ENCODE measurements at places on chromosomes 3 and 15.

- no peak overlapping the region for H3K27ac ChIP-seq
- peaks cover 11% of the 10 kb centered on the region for H3K36me3 ChIP-seq
- DNase-seq, result no peak
Observed at GRCh38 chr3:43320288-43320687, 33.9 kb downstream of the SNRK start.

DNA sequence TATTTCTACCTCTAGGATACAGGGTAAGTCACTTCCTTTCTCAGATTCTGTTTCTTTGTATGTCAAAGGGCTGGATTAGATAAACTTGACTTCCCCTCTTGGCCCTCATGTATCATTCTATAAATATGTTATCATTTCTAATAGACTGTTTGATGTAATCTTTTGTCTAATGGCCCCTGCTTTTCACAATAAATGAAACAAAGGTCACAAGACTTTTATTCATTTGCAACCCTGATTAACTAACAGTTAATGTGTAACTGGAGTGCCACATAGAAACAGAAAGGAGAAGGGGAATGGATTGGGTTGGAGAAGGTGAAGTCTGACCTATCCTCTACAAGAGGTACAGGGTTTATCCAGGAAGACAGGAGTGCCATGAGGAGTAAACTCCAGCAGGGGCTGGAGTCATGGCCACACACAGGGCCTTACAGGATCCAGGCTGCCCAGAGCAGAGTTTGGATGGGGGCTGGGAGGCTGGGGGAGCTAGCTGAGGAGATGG is 8.0 kb upstream of the B3GNT5 start:
- H3K4me3 ChIP-seq, result no peak overlapping the region
- H3K27me3 ChIP-seq, result peaks cover under 1% of the 10 kb centered on the region
- H3K36me3 ChIP-seq, result peaks cover 4% of the 10 kb centered on the region
- DNase-seq, result no peak
- H3K27ac ChIP-seq, result no peak overlapping the region

DNA sequence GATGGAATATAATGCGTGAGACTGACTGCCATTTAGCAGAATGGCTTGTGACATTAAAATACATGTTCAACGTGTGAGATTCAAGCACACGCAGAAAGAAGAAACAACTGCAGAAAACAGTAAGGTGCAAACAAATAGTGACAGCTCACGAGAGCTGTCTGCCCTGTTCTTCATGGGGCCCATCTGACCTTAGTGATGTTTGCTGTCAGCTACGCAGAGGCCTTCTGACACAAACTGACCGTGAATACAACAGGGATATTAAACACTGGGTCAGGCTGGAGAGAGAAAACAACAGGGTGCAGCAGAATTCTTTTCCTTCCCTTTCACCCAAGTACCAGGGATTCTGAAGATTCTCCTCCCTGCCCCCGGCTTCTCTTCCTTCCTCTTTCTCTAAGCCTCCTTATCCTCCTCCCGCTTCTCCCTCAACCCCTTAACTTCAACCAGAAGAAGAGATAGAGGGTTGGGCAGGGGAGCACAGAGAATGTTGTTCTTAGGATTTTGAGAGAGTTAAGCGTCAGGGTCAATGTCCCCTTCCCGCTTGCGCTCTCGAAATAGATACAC is 2.1 kb downstream of the TNFAIP8L3 start:
- H3K36me3 ChIP-seq, result no peaks in the 10 kb centered on the region
- DNase-seq, result no peak
- H3K27me3 ChIP-seq, result peaks cover 89% of the 10 kb centered on the region
- H3K27ac ChIP-seq, result no peak overlapping the region
- H3K4me3 ChIP-seq, result no peak overlapping the region

DNA sequence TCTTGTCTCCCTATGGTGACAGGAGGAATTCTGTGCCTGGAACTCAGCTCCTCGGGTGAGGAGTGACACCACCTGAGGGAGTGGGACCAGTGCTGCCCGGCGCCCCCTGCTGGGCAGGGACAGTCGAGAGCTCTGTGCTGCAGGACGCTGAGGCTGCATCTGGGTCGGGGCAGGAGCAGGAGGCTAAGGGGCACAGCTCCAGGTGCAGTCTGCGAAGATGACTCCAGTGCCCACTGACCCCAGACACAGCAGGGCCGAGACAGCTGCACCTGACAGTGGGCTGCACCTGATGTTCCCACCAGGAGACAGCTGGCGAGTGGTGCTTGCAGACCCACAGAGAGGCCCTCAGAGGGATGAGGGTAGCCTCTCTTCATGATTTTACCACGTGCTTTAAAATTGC is 152.9 kb downstream of the ATP10A start:
- H3K36me3 ChIP-seq, result no peaks in the 10 kb centered on the region
- H3K27me3 ChIP-seq, result peaks cover 13% of the 10 kb centered on the region
- H3K4me3 ChIP-seq, result no peak overlapping the region
- no peak overlapping the region for H3K27ac ChIP-seq
- no peaks in the 10 kb centered on the region for H3K4me1 ChIP-seq
- DNase-seq, result no peak
